ENCODE measurements at places on chromosomes 6 and 20.

DNA sequence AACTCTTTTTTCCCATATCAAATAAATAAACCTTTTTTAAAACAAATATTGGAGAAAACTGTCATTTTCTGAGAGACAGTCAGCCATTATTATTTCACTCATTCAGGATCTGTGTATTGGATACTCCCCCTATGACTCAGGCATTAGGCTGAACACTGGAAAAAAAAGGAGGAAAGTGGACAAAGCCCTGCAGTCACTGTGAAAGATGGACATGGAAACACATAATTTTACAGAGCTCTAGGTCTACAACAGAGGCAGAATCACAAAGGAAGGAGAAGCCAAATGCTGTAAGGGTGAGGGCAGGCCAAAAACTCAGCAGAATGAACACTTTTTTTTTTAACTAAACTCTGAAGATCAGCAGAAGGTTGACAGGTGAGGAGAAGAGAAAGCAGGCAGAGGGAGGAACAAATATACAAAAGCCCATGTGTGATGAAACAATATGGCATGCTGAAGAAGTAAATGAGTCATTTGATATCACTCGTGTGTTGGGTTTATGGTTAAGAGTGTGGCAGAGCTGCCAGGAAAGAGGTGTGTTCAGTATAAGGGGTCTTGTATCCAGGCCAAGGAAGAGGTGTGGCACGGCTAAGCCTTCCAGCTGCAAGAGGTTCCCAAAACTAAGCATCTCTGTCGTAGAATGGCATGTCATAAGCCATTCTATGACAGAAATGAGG lies 39.1 kb downstream of the EPB41L2 start:
- peak; percentile 84 for DNase-seq

DNA sequence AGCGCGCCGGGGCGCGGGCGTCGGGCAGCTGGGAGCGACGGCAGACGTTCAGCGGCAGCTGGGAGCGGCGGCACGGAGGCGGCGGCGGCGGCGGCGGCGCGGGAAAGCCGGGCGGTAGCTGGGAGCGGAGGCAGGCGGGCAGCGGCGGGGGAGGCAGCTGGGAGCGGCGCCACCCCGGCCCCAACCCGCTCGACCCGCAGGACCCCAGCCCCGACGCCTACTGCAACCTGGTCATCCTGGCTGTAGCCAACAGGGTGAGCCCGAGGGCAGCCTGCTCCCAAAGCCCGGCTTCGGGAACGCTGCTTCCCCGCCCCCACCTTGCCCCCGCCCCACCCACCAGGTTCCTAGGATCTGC lies 8.9 kb downstream of the CCM2L start:
- DNase-seq: no peak

- no peak for DNase-seq
Measured at GRCh38 chr6:151372164-151372563, 19.2 kb downstream of the ZBTB2 start.

DNA sequence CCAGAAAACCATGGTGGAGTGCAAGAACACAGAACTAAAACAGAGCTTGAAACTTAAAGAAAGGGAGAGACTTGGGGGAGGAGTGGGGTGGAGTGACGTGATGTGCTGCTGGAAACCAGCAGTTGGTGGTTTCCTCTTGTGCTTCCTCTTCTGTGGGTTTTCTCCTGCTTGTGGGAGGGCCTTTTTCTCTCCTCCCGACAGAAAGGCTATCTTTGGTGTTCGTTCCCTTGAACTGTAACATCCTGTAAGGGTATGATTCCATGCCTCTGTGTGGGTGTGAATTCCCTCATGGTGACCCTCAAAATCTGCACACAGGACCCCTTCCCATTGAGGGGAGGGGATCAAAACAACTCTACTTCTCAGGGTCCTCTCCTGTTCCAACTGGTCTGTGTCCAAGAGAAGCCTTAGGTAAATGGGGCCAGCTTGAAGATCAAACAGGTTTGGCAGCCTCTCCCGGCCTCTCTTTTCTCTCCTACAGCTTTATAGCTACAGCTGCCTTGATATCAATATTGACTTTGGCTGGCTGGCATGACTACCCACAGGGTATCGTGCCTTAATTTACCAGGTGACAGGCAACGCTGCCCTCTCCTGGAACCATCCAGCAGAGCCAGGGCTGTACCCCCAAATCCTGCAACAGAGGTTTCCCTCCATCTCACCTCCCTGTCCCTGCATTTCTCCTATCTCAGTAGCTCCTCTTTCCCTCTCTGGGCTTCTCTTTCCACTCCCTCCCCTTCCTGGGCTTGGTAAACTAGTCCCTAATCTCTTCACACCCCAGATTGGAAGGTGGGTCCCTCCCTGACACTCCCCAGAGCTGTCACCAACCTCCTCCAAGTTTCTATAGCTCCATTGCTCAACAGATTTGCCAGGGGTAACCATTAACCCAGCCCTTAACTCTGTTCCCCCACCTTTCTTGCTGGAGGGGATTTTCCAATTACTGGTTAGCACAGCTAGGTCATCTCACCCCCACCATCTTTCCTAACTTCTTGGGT lies 1.5 kb upstream of the MSH5 start:
- DNase-seq: peak; percentile 91

DNA sequence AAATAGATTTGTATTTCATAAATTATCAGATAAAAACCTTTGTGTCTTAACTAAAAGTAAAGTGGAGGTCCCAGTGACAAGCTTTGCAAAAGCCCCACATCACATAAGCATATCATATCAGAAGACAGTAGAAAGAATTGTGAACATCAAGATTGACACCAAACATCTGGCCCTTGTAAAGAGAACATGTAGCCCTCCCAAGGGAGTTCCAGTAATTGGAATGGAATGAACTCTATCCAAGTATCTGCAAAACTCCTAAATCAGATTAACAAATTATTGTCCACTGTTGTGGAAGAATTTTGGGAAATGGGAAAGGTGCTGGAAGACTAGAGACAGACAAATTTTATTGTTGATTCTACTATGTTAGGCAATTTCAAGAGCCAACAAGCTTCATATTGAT lies 268.8 kb downstream of the KCNQ5 start:
- no peak for DNase-seq

GRCh38 chr6:139641376-139641775 lies 266.9 kb upstream of the CITED2 start:
- no peak for DNase-seq

DNA sequence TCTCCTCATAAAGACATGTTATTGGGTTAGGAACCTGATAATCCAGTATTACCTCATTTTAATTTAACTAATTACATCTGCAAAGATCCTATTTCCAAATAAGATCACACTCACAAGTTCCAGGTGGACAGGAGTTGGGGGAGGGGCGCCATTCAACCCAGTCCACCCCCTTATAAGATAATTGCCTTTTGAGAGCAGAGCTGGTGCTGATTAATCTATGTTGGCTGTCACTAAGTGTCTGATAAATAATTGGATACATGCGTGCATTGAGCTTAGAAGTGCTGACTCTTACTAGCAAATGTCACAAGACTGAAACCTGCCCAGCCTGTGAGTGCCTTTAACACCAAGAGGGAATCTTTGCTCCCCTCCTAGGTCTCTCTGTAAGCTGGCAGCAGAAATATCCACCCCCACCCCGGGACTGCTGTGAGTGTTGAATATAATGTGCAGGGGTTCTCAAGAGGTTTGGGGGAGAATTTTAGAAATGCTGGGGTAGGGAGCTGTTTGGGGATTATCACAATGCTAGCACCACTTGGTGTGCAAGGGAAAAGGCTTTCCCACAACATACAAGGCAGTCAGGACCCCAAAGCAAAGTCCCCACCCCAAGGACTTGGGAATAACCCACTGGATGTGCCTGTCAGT lies 87.5 kb downstream of the ANKRD60 start:
- DNase-seq: no peak

- DNase-seq: no peak
Measured at GRCh38 chr6:90072935-90073464, 178.7 kb downstream of the GJA10 start.

GRCh38 chr20:40339661-40340449 lies 349.2 kb downstream of the MAFB start:
- DNase-seq: no peak

GRCh38 chr20:32559205-32559752 lies 25.9 kb downstream of the NOL4L start:
- DNase-seq: no peak

DNA sequence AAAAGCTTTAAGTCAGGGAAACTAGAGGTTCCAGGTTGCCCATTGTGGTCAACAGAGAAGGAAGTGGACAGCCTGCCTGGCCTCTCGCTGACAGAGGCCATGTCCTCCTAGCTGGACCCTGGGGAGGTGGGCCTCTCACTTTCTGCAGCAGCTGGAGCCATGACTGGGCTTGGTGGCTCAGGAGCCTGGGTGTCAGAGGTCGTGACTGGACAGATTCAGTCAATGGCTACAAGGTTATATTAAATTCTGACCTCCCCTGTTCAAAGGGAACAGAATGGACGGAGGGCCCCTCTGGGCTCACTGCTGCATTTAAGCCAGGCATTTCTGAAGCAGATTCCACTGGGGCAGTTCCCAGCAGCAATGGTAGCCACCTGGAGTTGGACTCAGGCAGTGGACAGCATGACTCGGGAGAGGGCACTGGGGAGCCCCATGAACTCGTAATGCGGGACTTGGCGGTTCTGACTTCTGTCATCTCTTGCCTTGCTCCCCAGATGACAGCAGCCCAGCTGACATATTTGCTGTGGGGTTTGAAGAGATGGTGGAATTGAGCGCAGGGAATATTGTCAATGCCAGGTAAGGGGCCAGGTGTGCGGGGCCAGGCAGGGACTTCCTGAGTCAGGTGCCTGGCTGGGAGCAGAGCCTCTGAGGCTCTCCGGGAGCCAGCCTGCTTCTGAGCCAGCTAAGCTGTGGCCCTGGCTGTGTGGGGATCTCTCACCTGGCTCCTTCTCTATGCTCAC lies 86.7 kb downstream of the SYNJ2 start:
- DNase-seq: no peak

GRCh38 chr20:2706688-2707352 lies 14.2 kb downstream of the EBF4 start:
- no peak for DNase-seq

DNA sequence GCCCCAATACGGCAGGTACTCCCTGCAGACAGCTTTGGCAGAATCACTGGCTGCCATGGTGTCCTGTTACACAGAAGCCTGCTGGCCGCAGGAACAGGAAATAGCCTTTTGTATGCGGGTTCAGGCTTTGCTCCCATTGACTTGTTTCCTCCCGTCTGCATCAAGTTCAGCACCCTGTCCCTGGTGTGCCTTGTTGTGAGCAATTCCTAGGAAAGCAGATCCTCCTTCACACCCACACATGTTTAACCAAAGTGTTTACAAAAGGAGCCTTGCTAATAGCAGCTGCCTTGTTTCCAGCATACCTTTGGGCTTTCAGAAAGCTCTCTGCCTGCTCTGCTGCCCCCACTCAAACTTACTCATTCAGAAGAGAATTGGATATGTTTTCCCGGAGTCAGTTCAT lies 127.2 kb upstream of the SUPT3H start:
- DNase-seq: peak; percentile 81

- DNase-seq: peak; percentile 56
Measured at GRCh38 chr6:152948150-152948768, 34.6 kb downstream of the FBXO5 start.

- peak; percentile 42 for DNase-seq
Measured at GRCh38 chr20:1567392-1568162, 10.1 kb upstream of the SIRPD start.

- peak; percentile 55 for DNase-seq
Measured at GRCh38 chr6:37717836-37718251, 20.2 kb upstream of the MDGA1 start.

GRCh38 chr6:71199736-71200135 lies 88.9 kb upstream of the OGFRL1 start:
- DNase-seq: no peak

GRCh38 chr6:35691027-35691824 lies 2.5 kb upstream of the FKBP5 start:
- no peak for DNase-seq

- DNase-seq: peak; percentile 15
Measured at GRCh38 chr20:45100563-45101245, at the start of gene KCNS1. Gene KCNS1, minus strand, starts transcription at chr20:45101127. Its CDS starts 1,891 bp downstream, at chr20:45099236.

DNA sequence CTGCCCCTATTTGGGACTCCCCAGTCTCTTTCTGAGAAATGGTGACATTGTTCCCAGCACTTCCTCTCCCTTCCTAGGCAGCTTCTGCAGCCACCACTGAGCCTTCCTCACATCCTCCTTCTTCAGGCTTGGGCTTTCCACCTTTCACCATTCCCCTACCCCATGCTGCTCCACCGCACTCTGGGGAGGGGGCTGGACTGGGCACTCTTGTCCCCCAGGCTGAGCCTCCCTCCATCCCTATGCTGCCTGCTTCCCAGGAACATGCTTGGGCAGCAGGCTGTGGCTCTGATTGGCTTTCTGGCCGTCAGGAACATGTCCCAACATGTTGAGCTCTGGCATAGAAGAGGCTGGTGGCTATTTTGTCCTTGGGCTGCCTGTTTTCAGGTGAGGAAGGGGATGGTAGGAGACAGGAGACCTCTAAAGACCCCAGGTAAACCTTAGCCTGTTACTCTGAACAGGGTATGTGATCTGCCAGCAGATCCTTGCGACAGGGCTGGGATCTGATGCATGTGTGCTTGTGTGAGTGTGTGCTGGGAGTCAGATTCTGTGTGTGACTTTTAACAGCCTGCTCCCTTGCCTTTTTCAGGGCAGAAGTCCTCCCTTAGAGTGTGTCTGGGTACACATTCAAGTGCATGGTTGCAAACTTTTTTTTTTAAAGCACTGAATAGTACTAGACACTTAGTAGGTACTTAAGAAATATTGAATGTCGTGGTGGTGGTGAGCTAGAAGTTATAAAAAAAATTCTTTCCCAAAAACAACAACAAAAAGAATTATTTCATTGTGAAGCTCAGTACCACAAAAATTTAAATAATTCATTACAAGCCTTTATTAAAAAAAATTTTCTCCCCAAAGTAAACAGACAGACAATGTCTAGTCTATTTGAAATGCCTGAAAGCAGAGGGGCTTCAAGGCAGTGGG lies 2.1 kb upstream of the CDKN1A start:
- peak; percentile 53 for DNase-seq

DNA sequence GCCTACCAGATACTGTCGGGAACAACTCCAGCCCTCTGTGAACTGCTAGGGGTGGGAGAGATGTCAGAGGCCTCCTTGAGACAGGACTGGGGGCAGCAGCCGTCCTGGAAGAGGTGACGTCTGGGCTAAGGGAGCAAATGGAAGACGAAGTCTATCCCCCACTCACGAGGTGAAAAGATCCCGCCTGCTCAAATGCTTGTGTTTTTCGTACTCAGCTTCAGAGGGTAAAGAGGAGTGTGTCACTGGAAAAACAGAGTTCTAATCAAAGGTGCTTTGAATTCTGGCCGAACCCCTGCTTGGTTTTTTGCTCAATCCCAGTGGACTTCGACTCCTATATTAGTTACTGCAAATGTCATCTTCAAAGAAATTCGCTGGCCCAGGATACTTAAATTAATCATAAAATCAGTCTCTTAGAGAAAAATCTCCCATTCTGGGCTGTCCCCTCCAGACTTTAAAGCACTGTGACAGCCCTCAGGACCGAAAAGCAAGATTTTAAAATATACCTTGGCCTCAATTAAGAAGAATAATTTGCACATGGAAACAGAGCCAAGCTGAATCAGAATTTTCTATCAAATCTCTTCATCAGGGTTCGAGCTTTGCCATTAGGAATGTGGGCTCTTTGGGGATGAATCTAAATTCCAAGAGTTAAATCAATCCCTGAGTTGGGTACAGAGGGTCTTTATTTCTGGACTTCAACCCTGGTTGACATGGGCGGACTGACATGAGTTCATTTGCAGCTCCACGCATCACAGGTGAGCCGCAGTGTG lies 61.8 kb upstream of the AFDN start:
- DNase-seq: no peak

- DNase-seq: no peak
Measured at GRCh38 chr20:63006540-63007359, at the start of gene BHLHE23. Gene BHLHE23, minus strand, starts transcription at chr20:63006964. Its CDS starts 190 bp downstream, at chr20:63006774.

GRCh38 chr6:151772446-151772845 lies 35.0 kb upstream of the ESR1 start:
- no peak for DNase-seq

GRCh38 chr6:24809728-24810127 lies 11.0 kb upstream of the ARMH2 start:
- DNase-seq: no peak

Measured in astrocyte of the spinal cord (primary cell).